ENCODE measurements at places on chromosomes 7 and 10.

DNA sequence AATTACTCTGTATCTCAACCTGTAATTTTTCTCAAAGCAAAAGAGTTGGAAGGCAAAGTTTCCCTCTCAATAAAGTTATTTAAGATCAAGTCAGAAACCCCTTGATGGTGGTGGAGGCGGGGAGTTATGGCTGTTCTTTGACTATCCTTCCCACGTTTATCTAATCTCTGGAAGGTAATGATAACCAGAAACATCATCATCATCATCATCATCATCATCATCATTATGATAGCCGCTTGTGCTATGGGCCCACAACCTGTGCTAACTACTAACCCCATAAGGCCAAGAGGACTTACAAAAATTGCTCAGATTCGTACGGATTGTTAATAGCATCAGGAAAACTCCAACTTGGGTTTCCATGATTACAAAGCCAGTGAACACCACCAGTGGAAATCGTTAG lies 502.3 kb downstream of the SH2D4B start:
- DNase-seq = no peak

- no peak for DNase-seq
Measured at GRCh38 chr10:126459878-126460481, 71.7 kb upstream of the ADAM12 start.

DNA sequence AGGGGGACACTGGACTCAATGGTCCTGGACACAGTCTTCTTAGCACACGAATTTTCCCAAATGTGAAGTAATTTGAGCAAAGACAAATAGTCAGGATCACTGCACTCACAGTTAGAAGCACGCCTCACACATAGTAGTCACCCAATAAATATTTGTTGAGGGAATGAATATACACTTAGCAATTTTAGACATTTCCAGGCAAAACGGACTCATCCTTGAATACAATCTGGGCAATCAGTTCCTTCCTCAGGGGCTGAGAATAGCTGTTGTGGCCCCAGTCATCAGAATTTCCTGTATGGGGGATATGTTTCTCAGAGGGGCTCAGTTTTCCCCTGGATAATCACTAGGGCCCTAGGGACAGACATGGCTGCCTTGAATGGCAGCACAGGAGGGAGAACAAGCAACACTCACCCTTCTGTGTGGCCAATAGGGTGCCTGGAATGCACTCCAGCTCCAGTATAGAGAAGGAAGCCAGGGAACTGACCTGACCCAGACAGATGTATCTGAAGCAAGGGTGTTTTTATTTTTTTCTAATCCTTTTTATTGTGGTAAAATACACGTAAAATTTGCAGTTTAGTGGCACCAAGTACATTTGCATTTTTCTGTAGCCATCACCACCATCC lies 282.7 kb upstream of the ZNF32 start:
- DNase-seq = no peak

DNA sequence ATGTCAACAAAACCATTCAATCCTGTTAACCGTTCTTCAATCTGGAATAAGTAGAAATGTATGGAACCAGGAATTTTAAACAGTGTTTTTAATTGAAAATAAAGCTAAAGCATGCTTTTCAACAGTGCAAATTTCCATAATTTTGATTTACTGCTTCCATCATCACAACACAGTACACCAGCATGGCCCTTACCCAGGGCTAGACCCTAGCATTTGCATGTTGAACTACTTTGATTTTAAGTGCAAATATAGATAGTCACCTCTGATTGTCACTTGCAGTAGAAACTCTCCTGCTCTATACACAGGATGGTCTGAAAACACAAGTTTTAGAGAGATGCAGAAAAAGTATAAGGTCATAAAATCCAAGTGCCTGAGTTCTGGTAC lies 12.1 kb downstream of the SKIDA1 start:
- no peak for DNase-seq
